ENCODE measurements at places on chromosomes 1 and 21. TPM values are rescaled to one million over a fixed set of nuclear protein-coding genes. Genes with fewer than 3 reads are reported as not detected.

Gene EDARADD
- total RNA-seq = 3.6 TPM

GRCh38 chr1:151371370-151372057 lies 991 bp downstream of the SELENBP1 start:
- DNase-seq = peak; percentile 49

Gene TCP10L
- not detected for total RNA-seq

DNA sequence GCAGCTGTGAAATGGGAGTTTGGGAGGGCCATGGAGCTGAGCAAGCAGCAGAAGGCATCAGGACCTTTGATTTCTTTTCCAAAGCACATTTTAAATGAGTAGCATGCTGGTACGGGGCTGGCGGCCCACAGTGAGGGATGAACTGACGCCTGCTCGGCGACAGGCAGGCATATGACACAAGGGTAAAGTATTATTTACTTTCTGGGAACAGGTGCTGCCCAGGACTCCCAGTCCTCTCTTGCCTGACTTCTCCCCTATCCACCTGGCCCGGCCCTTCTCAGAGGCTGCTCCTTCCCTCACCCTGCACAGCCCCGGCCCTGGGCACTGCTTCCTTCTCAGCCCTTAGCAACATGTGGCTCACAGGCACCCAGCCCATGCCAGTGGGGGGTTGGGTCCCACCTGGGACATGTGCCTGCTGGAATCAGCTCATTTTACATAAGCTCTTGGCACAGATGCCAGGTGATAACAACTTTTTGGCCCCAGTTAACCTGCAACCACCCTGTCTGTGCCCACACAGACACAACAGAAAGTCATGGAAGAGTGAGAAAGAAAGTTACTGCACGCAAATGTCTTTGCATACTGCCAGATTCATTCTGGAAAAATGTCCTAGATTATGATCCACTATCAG lies 112.3 kb upstream of the GADD45A start:
- peak; percentile 80 for DNase-seq

GRCh38 chr1:167723707-167724323 lies 2.0 kb downstream of the MPZL1 start:
- no peak for DNase-seq

GRCh38 chr1:3533067-3534048 lies 78.0 kb downstream of the MEGF6 start:
- no peak for DNase-seq

DNA sequence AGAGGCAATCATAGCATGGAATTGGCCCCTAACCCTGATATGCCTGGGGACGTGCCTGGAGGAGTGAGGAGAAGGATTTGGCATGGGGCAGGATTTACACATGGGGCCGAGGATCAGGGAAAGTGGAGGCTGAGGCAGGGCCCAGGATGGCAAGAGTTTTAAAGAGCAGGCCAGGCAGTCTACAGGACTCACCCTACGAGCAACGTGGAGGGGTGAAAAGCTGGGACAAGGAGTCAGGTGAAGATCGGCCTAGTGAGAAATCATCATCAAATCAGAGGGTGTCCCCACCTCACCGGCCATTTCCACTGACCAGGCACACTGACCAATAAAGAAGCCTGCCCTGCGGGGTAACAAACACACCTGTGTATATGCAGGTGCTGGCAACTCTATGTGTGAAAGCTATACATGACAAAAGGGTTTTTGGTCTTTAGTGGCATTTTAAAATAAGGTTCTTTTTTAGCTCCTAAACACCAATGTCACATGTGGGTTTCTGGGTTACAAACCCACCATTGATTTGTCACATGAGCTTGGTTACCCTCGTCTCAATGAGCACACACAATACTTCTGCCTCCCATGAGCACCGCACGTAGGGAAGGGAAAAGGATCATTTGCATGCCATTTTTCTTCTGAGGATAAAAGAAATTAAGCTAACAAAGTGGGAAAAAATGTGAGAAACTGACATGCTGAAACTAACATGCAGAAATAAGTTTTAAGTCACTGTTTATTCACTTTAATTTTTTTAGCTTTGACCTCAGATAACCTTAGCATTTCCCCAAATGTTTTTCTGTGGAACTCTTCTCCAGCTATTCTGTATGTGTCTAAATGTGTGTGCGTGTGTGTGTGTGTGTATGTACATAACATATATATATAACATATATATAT lies 168.1 kb upstream of the EDN2 start:
- no peak for DNase-seq

DNA sequence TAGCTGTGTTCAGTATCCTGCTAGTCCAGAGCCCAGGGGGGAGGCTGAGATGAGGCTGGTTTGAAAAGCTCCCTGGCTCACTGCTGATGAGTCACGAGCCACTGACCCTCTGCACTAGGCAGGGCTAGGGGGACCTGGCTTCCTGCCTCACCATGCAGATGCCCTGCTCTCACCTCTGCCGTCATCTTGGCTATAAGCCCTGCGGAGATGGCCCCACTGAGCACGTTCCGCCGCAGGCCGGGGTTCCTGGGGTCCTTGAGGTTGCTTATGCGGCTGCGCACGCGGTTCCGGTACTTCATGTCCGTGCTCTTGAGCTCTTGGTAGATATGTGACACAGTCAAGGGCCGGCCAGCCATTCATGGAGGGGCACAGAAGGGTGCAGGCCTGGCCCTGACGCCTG lies 24.1 kb upstream of the ZNF436 start:
- DNase-seq = no peak

Gene CA6
- 38.0 TPM for total RNA-seq

DNA sequence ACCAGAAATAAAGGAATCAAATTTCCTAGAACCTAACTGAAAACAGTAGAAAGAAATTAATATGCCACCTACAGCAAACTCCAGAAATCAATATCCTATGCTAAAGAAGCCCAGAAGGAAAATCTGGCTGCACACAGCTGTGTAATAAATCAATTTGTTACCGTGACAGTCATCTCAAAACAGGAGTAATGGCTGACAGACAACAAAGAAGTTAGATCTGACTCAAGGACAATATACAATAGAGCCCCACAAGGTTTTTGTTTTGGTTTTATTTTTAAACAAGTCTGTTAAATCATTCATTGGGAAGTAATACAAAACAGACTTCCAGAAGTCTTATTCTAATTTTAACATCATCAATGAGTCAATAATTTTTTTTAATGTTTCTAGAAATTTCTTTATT lies 168.4 kb downstream of the RERE start:
- no peak for DNase-seq

- no peak for DNase-seq
Measured at GRCh38 chr21:41326414-41327080, 9.9 kb downstream of the FAM3B start.

Gene ABCA4
- 5.3 TPM for total RNA-seq

Gene KIF2C
- 3.3 TPM for total RNA-seq

DNA sequence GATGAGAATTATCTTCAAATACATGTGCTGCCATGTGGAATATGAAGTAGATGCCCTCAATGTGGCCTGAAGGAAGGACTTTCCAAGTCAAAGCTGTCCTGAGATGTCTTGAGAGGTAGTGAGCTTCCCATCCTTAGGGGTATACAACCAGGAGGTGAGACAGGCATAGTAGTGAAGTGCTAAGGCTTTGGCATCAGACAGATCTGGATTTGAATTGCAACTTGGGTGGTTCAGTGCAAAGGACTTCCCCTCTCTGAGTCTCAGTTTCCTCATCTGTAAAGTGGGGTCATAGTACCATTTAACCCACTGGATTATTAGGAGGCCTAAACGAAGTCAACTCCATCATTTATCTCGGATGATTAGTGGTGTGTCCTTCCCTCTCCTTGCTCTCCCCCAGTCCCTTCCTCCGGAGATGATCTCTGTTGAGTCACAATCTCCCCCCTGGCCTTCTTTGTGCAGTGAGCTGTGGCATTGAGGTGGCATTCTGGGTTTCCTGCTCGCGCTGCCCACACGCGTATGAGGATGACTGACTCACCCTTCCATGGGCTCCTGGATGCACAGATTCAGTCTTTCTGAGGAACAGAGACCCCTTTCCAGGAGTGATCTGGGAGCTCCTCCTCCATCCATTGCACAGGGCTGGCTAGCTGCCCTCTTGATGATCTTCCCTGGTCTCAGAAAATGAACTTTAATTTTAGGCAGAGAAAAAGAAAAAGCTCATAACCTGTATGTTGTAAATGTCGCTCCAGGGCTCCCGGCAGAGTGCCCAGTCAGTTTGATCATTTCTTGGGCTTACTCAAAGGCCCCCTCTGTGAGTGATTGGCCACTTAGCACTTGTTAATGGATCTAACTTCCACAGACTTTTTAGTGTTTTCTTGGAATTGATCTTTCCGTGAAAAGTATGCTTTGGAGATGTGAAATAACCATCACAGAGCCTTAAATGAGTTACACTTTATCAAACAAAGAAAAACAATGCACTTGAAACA lies 354.6 kb downstream of the PTPRU start:
- peak; percentile 61 for DNase-seq

Gene COL8A2
- total RNA-seq = 9.8 TPM

DNA sequence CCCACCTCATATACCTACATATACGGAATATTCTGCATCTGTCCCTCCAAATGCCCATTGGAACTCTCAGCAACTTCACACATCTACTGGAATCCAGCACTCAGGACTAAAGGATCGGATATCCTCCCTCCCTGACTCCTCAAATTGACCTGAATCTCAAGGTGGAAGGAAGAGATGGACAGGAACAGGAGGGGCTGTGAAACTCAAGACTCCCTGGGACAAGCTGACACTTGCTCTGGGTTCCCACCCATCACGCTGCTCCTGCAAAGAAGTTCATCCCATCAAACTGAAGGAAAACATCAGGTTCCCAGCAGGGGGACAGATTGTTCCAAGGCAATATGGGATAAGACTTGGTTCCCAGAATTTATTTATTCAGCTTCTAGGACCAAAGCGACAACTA lies 30.3 kb upstream of the TIAM1 start:
- DNase-seq = no peak

DNA sequence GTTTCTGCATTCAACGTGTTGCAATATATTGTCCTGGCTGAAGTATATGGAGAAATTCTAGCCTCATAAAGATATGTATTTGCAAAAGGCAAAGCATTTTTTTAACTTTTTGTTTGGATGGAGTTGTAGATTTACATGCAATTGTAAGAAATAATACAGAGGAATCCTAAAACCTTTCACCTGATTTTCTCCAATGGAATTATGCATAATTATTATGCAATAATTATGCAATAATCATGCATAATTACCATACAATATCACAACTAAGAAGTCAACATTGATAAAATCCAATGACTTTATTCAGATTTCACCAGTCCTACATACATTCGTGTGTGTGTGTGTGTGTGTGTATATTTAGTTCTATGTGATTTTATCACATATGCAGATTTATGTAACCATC lies 7.5 kb upstream of the MAP3K21 start:
- no peak for DNase-seq

GRCh38 chr1:59878370-59878769 lies 48.2 kb downstream of the CYP2J2 start:
- no peak for DNase-seq

Data from lower leg skin (tissue), 4 donors.